Fibroblast of villous mesenchyme (primary cell): ENCODE measurements at places on chromosomes 3 and 15. TPM values are rescaled to one million over a fixed set of nuclear protein-coding genes. Genes with fewer than 3 reads are reported as not detected.

MCTP2 gene
- total RNA-seq, result 2.2 and 4.5 TPM in 2 replicates

GUCA1C gene
- total RNA-seq, result not detected in 2 replicates

CYP8B1 gene
- not detected in 2 replicates for total RNA-seq

STX19 gene
- not detected in 2 replicates for total RNA-seq

FETUB gene
- not detected in 2 replicates for total RNA-seq

IGSF10 gene
- total RNA-seq, result 0.97 and 2.2 TPM in 2 replicates

HGD gene
- total RNA-seq, result 0.32 and 0.43 TPM in 2 replicates

ADCY5 gene
- 0.32 and 0.43 TPM in 2 replicates for total RNA-seq

ST8SIA2 gene
- total RNA-seq, result under 0.01 TPM in 1 of 2 replicates, not detected in the other

ZFYVE19 gene
- 17.3 and 21.6 TPM in 2 replicates for total RNA-seq

SH2D7 gene
- not detected in 2 replicates for total RNA-seq

LRRFIP2 gene
- 59.3 and 84.2 TPM in 2 replicates for total RNA-seq

EIF5A2 gene
- 12.2 and 18.1 TPM in 2 replicates for total RNA-seq

PLSCR2 gene
- 0.43 TPM in 1 of 2 replicates, not detected in the other for total RNA-seq

ACAD9 gene
- 35.8 and 41.6 TPM in 2 replicates for total RNA-seq

CCDC32 gene
- 11.9 and 20.7 TPM in 2 replicates for total RNA-seq

KNL1 gene
- 12.9 and 22.9 TPM in 2 replicates for total RNA-seq

COL6A6 gene
- total RNA-seq, result under 0.01 TPM in 1 of 2 replicates, not detected in the other

LMAN1L gene
- not detected in 2 replicates for total RNA-seq

SPTBN5 gene
- total RNA-seq, result 0.32 and 0.43 TPM in 2 replicates

UACA gene
- 160 TPM in 2 replicates for total RNA-seq

RETNLB gene
- not detected in 2 replicates for total RNA-seq

LIPH gene
- total RNA-seq, result under 0.01 TPM in 2 replicates

CORO2B gene
- 8.7 and 9.5 TPM in 2 replicates for total RNA-seq

CCDC191 gene
- total RNA-seq, result 1.7 and 1.9 TPM in 2 replicates

SEMA6D gene
- total RNA-seq, result 3.0 and 17.4 TPM in 2 replicates

MASP1 gene
- total RNA-seq, result 198 and 209 TPM in 2 replicates

SCAMP5 gene
- total RNA-seq, result 0.43 and 1.6 TPM in 2 replicates
